Osteocyte (in vitro differentiated cells): ENCODE measurements at places on chromosomes 3 and 15. TPM values are rescaled to one million over a fixed set of nuclear protein-coding genes. Genes with fewer than 3 reads are reported as not detected.

DNA sequence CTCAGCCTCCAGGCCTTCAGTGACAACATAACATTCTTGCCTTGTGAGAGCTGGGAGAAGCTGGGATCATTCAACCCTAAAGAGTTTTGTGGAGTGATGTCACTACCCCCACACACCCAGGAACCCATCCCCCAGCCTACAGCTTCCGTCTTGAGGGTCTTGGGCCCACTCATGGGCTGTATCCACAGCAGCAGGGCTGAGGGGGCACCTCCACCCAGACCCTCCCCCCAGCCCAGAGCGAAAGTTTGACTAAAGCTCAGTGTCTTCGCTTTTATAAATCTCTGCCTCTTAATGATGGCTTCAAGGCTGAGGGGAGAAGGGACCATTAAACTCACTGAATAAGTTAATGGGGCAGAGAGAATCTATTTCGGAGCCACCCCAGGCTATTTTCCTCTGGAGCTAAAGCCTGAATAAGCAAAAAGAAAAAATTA, 23.8 kb downstream of the NTRK3 start:
- H3K27ac ChIP-seq, result no peak overlapping the region
- no peaks in the 10 kb centered on the region for H3K27me3 ChIP-seq
- no peaks in the 10 kb centered on the region for H3K4me1 ChIP-seq
- no peak for DNase-seq
- H3K36me3 ChIP-seq, result no peaks in the 10 kb centered on the region

GRCh38 chr15:65204236-65204930, 6.9 kb downstream of the CILP start:
- no peaks in the 10 kb centered on the region for H3K36me3 ChIP-seq
- H3K4me3 ChIP-seq, result no peak overlapping the region
- peaks cover under 1% of the 10 kb centered on the region for H3K4me1 ChIP-seq
- no peak for DNase-seq
- no peak overlapping the region for H3K27ac ChIP-seq

- H3K27me3 ChIP-seq, result peaks cover 3% of the 10 kb centered on the region
- DNase-seq, result no peak
- no peak overlapping the region for H3K27ac ChIP-seq
Measured at GRCh38 chr3:169028716-169029115, 634.8 kb downstream of the MECOM start.

DNA sequence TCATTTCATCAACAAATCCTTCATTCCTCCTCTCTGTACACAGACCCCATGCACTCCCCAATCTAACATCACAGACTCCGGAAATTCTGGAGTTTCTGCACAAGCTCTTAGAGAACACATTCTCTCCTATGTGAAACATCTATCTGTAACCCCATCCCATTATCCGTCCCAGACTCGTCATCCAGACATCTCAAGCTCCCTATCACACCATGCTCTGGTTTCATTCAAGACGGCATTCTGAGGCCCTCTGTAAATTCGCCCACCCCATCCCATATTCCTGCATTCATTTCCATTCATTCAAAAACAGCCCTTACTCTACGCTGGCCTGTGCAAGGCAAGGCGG, 575 bp downstream of the LEO1 start:
- H3K27ac ChIP-seq, result peak overlapping the region; percentile 97
- H3K4me3 ChIP-seq, result peak overlapping the region; percentile 98
- H3K36me3 ChIP-seq, result peaks cover 19% of the 10 kb centered on the region
- no peak for DNase-seq
- H3K27me3 ChIP-seq, result no peaks in the 10 kb centered on the region

Gene UBXN7
- 86.7 and 91.2 TPM in 2 replicates for total RNA-seq
